ENCODE measurements at places on chromosomes 3 and 15.

- DNase-seq = no peak
These were observed 44.1 kb upstream of the ICE2 start for GRCh38 chr15:60523056-60523455.

GRCh38 chr3:3201611-3202010 lies 22.1 kb upstream of the CRBN start:
- DNase-seq = no peak

GRCh38 chr3:175655351-175655750 lies 796.2 kb downstream of the NAALADL2 start:
- no peak for DNase-seq

DNA sequence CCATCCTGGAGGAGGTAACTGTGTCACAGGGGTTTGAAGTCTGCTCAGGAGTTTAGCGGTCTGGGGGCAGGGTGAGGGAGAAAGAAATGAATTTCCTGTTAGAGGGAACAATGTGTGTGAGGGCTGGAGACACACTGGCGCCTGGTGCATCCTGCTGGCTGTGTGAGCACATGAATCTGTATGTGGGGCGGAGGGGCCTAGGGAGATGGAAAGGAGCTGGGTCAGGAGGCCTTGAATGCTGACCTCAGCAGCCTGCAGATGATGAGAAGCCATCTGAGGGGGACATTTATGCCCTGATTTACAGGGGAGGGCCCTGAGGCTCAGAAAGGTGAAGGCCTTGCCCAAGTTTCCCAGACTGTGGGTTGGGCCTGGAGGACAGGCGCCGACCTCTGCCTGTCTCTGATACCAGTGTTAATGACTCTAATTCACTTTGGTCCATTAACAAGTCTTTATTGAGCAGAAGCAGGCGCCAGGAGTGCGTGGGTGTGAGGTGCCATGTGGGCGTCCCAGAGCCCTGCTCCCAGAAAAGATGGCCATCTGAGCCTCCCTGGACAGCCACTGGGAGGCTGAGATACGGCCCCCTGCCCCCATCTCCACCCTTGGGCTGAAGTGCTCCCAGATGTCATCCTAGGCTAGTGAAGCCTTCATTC lies 34.8 kb downstream of the LINGO1 start:
- no peak for DNase-seq

Data from ovary (tissue), 10 donors.